ENCODE measurements at places on chromosomes 13 and 19. TPM values are rescaled to one million over a fixed set of nuclear protein-coding genes. Genes with fewer than 3 reads are reported as not detected.
A peak's percentile ranks its signal among the peaks of the same experiment; 100 is the strongest.

- DNase-seq = no peak
These were observed 312.5 kb downstream of the DCLK1 start for GRCh38 chr13:35818633-35819067.

Gene COX7A1
- total RNA-seq = 71.6 TPM

DNA sequence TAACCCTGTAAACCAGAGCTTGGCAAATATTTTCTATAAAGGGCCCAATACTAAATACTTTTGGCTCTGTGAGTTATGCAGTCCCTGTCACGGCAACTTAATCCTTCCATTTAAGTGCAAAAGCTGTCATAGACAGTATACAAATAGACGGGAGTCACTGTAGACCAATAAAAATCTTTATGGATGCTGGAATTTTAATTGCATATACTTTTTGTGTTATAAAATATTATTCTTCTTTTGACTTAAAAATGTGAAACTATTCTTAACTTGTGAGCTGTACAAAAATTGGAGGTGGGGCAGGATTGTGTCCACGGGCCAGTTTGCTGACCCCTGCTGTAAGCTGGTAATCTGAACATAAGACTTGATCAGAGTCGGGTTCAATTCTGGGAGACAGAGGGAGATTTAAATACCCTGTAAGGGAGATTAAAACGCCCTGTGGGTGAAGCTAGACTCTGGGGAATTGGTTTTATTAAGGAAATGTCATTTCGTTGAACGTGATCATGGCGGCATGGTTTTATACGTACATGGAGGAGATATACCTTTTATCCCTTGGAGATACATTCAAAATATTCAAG, 21.7 kb downstream of the TNFSF14 start:
- no peak for DNase-seq

DNA sequence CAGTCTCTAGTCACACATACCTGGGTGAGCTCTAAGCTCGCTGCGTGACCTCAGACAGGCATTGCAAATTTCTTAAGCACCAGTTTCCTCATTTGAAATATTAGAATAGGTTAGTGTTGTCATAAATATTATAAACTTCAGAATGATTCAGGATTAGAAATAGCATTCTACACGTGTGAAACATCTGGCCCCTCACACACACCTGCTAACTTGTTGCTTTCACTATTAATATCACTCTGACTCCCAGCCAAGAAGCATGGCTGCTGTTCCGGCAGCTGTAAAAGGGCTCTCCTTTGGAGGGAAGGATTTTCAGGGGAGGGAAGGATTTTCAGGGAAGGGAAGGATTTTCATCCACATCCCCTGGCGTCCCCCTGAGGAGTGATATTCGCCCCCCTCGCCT, 161.3 kb upstream of the GPR12 start:
- DNase-seq = no peak

GRCh38 chr19:23999821-24000610, 85.3 kb downstream of the ZNF726 start:
- DNase-seq = no peak

- DNase-seq = no peak
These were observed 1.5 kb downstream of the GSX1 start for GRCh38 chr13:27793507-27794367.

Gene TPP2
- 44.8 TPM for total RNA-seq

Gene IQCN
- 12.7 TPM for total RNA-seq

Gene SIGLECL1
- not detected for total RNA-seq

Gene LILRA2
- 5.3 TPM for total RNA-seq

GRCh38 chr13:36345438-36346221, 564 bp downstream of the SPART start:
- peak; percentile 87 for DNase-seq

- no peak for DNase-seq
These were observed 633.9 kb upstream of the GPC6 start for GRCh38 chr13:92592757-92593156.

DNA sequence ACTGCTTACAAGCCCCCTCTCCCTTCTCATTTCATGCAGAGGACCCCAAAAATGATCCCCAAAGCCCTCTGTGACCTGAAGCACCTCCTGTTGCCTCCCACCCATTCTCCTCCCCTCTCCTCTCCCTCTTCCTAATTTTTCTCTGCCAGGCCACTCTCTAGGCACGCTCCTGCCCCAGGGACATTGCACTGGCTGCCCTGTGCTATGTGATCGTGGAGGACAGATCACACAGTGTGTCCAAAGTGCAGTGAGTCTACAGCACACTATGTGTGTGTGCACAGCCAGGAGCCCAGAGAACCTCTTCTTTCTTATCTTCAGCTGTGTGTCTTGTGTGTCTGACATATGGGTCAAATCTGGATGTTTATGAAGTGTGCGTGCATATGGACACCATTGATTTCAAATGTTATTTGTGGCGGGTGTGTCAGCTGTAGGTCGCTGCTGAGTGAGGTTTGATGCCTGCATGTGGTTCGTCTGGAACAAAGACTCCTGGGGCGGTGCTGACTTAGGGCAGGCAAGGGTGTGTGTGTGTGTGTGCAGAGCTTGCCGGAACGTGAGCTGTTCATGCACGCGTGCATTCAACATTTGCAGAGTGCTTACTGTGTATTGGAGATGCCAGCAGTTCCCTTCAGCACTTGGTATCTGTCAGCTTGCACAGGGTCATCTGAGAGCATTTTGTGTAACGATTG, 2.1 kb upstream of the KLHL26 start:
- DNase-seq = no peak

Gene ZNF799
- total RNA-seq = 7.4 TPM

GRCh38 chr13:113901231-113901630, 37.4 kb upstream of the GAS6 start:
- peak; percentile 47 for DNase-seq

Gene PPP6R1
- total RNA-seq = 40.4 TPM

GRCh38 chr19:604355-604754, 14.7 kb downstream of the HCN2 start:
- DNase-seq = no peak

DNA sequence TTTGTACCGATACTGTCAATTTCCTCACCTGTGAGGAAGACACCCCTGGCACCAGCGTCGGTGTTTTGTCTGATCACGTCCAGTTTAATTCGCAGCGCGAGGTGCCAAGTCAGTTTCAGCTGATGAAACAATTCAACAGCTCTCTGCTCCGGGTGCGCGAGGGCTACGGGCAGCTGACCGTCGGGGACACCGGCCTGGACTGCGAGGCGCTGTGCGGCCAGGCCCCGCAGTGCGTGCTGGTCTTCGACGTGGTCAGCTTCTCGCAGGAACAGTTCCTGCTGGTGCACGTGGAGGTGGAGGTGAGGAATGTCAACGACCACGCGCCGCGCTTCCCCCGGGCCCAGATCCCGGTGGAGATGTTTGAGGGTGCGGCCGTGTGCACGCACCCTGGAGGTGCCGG, 171.5 kb downstream of the OLFM4 start:
- DNase-seq = no peak

Gene PSG6
- not detected for total RNA-seq

DNA sequence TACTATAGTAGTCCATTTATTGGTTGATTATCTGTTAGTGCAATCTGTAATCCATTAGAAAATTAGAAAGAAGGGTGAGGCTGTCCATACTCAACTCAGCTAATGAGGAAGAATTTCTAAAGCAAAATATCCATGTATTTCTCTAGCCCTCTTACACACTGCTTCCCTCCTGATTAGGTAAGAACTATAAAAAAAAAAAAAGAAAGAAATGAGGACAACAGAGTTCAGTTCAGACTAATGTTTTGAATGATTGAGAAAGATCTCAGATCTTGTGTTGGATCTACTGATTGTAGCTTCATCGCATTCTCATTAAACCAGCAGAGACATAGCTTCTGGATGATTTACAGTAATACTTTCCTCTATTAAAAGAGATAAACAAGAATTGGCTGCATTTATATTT, 233.3 kb downstream of the KLF5 start:
- DNase-seq = no peak

Gene SIGLEC5
- not detected for total RNA-seq

DNA sequence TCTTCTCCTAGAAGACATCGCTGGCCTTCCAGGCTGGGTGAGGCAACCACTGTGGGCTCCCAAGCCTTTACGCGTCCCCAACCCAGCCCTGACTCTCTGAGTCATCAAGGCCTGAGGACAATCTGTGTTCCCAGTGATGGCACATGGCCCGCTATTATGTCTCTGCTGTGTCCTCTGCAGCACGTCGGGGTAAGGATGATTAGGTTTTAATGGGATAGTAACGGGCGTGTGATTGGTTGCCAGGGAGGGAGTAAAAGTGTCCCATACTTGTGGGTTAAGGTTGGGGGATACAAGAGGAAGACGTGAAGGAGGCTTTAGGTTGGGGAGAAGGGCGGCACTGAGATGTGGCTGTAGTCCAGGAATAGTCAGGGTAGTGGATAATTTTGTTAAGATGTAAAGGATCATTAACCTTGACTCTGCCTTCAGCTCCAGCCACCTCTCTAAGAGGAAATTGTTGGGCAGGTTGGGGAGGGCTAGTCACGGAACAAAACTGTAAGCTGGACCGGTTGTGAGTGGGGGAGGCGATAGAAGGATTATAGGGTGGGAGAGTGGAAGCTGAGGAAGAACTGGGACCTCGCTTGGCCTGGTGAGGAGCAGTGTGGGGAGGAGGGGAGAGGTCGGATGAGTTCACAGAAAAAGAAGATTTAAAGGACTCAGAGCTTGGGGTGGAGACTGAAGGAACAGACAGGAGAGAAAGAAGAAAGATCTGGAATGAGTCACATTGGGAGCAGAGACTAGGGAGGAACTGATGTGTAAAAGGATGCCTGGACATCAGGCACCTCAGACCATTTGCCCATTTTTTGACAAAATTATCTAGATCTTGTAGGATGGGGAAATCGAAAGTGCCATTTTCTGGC, 27.9 kb upstream of the IGFL1 start:
- DNase-seq = no peak

DNA sequence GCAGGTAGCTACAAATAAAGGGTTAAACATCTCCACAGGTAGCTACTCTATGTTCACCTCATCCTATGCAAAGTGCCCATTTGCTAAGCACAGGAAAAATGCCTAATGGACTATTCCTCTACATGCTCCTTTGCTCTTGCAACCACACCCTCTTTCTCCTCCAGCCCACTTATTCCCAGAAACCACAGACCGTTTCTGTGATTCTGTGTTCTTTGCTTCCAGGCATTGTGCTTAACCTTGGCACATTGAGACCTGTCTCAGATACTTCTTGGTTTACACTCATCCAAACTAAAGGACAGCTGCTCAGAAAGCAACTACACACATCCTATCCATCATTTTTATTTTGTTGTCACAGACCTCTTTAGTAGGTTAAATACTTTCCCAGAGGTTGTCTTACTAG, 785.0 kb upstream of the MIR17HG start:
- no peak for DNase-seq

DNA sequence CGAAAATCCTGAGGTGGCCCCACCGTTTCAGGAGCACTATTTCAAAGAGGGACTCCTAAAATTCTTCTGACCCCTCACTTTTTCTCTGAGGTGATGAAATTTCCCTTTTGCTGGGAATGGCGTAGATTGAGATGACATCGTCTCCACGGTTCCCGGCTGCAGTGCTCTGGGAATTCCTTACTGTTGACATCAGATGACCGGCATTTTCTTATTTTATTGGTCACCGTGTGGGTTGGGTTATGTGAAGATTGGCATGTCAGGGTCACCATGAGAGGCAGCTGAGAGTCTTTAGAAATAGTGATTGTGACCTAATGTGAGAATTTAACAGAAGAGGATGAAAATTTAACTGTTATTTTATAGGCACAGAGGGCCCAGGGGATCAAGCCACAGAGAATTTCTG, 356.7 kb downstream of the FGF9 start:
- DNase-seq = no peak

Gene CAB39L
- total RNA-seq = 83.6 TPM

Gene MAN2B1
- total RNA-seq = 76.4 TPM

DNA sequence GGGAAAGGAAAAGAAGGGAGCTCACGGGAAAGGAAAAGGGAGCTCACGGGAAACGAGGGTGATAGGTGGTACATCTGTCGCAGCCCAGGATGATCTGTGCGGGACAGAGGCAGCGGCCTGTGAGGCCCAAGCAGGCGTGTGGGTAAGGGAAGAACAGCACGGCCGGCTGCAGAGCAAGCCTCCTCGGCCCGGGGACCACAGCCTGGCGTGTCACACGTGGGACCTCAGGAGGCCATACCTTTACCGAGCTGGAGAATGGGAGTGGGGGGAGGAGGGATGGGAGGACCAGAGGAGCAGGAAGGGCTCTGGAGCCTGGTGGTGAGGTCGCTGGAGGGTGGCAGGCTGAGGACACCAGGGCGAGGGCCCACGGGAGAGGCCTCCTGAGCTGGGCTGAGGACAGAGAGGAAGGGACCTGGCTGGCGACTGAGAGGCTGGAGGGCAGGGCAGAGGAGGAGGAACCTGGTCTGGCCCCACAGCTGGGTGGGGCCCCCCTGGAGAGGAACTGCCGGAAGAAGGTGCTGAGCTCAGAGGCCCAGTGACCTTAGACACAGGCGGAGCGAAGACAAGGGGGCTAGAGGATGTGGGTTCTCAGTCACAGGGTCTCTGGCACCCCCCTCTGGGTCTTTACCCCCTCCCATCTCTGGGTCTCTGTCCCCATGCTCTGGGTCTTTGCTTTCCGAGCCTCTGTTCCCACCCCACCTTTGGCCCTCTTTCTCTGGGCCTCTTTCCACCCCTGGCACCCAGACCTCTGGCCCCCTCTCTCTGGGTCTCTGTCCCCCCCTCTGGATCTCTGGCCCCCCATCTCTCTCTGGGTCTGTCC, 2.9 kb upstream of the FTL start:
- peak; percentile 75 for DNase-seq

Gene ZNF737
- total RNA-seq = 17.4 TPM

Gene FUT3
- not detected for total RNA-seq

- no peak for DNase-seq
These were observed 25.0 kb downstream of the SH3GL1 start for GRCh38 chr19:4375164-4376027.

GRCh38 chr13:111174377-111175114, 59.4 kb downstream of the ARHGEF7 start:
- no peak for DNase-seq

Gene FCER2
- total RNA-seq = 3.7 TPM

- DNase-seq = no peak
These were observed 636.1 kb upstream of the GPC6 start for GRCh38 chr13:92590503-92590908.

- no peak for DNase-seq
These were observed 444.8 kb downstream of the FOXO1 start for GRCh38 chr13:40221460-40222201.

DNA sequence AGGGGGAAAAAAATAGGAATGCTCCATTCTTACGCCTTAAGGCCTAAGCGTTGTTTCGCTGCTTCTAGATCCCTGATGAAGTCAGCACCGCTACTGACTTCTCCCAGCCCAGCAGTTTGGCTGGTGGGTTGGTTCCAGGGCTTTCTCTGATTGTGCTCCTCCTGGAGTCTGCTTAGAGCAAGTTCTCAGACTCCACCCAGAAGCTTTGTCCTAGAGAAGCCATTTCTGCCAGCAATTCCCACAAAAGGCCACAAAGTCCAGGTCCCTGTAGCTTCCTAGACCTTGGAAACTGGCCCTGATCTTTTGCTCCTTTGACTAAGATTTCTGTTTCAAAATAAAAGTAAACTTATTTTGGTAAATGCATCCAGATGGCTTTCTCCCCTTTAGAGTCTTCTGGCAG, 65.4 kb downstream of the KCTD12 start:
- peak; percentile 84 for DNase-seq

Gene CD22
- 23.8 TPM for total RNA-seq

Gene GPC5
- 2.5 TPM for total RNA-seq

Measured in sciatic nerve (tissue), 2 donors.